Activated naive CD4-positive, alpha-beta T cell (primary cell): ENCODE measurements at places on chromosomes 7 and 10.

- no peak for DNase-seq
These were observed 16.4 kb upstream of the RUFY2 start for GRCh38 chr10:68423522-68423921.

DNA sequence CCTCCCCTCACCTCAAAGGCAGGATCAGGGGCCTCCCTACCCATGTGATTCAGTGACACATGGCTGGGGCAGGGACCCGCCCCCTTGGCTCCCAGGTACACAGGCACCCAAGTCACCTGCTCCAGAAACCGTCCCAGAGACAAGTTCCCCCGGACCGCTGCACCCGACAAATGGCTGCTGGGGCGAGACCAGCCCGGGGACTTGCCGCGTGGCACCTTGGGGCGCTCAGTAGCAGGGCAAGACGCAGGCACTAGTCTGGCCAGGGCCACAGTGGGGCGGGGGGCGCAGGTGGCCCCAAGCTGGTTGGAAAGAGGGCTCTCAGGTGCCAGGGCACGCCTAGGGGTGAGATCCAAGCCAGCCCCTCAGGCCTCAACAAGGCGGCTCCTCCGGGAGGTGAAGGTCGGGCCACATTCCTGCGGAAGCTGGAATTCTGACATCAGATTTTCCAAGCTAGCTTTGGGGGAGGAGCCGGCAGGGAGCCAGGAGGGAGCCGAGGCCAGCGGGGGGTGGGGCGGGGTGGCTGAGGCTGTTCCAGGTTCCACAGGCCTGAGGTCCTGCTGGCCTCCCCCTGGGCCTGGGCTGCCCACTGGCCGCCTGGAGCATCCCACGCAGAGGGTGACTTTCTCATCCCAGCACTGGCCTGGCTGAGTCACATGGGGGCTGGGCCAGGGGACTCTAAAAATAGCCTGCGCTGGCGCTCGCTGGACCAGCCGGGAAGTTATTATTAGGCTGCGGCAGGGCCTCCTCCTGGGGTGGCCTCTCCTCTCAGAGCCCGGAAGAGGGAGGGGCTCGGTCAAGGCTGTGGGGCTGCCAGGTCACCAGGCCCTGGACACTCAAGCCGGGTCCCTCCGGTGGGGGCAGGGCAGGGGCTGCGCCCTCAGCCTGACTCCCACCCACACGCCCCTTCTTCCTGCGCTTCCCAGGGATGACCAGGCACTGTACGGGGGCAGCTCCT is 20.5 kb upstream of the INPP5A start:
- no peak for DNase-seq

GRCh38 chr10:19580691-19581090 is 235.5 kb upstream of the PLXDC2 start:
- no peak for DNase-seq

GRCh38 chr7:477626-478220 is 41.9 kb downstream of the PDGFA start:
- DNase-seq: no peak

GRCh38 chr10:13873196-13873595 is 286.4 kb downstream of the PRPF18 start:
- DNase-seq: no peak

DNA sequence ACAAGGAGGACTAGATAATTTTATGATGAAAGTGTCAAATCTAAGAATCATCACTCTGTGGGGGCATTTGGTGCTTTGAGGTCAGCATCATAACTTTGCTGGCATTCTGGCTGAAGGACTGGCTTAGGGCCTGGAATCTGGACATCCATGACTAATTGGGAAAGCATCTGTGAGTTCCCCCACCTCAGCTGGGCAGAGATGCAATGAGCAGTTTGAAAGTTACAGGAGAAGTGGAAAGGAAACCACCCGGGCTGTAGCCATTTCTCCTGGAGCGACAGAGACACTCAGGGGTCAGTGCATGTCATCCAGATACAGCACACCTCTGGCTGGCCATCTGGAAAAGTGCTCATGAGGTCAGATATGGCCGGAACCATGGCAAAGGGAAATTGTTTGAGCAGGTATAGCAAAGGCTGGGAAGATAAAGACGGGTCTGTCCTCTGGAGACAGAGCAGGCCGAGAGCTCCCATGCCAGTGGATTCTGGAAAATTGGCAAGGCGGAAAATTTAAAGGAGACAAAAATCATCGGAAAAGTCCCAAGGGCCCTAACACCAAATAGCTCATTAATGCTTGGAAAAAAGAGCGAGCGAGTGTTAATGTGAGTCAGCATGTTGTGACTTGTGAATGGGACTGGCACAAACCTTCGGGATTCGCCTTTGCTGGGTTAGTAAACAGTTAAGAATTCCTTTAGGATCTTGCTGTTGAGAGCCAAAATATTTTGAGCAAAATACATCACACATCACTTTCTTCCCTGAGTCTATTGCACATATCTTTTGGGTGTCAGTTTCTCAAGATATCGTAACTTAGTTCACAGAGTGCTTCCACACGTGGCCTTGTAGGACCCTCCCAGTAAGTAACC is 188.4 kb upstream of the AGK start:
- no peak for DNase-seq

DNA sequence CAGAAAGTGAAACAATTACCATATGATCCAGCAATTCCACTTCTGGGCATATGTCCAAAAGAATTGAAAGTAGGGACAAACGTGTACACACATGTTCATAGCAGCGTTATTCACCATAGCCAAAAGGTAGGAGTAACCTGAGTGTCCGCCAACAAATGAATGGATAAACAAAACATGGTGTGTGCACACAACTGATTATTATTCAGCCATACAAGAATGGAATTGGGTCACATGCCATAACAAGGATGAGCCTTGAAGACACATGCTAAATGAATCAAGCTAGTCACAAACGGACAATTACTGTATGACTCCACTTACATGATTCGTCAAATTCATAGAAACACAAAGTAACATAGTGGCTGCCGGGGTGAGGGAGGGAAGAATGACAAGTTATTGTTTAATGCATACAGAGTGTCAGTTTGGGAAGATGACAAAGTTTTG is 4.1 kb upstream of the OIT3 start:
- DNase-seq: no peak

GRCh38 chr10:22934726-22935125 is 6.9 kb downstream of the ARMC3 start:
- DNase-seq: no peak

DNA sequence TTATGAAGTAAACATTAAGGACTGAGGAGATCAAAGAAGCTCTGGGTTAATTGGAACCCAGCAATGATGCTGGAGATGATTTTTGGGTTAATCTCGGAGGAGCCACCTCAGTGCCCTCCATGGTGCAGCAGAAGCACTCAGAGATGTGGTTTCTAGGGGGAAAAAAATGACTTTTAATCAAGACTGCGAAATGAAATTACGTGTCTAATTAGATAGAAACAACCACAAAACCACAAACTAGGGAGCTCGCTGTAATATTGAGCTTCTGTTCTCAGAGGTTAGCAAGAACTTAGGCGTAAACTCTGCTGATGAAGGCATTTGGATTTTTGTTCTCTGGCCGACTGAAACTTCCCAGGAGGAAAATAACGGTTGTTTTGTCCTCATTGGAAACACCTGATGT is 319.0 kb downstream of the GRID1 start:
- no peak for DNase-seq

- no peak for DNase-seq
These were observed 23.0 kb downstream of the TMEM176A start for GRCh38 chr7:150823484-150824126.

DNA sequence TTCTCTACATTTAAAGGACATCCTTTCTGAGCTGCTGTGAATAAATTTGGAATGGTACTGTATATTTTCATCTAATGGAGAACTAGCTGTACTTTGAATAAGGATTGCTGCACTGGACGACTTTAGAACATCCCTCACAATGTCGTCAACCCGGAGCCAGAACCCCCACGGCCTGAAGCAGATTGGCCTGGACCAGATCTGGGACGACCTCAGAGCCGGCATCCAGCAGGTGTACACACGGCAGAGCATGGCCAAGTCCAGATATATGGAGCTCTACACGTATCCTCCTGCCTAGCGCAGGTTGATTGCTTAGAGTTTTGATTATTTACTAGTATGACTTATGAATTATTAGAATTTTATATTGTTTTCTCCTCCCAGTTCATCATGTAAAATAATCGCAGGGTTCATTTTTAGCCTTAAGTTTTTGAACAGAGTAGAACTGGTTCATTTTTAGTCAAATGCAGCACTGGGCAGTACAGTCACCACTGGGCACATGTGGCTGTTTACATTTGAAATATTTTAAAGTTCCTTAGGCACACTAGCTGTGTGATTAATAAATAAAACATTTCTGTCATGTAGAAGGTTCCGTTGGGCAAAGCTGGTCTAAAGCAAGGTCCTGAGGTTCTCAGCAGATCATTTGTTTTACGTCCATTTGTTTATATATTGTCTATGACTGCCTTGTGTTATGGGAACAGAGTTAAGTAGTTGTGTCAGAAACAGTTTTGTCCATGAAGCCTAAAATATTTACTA is 31.5 kb downstream of the CUL1 start:
- DNase-seq: no peak

- no peak for DNase-seq
These were observed 56.5 kb downstream of the RNLS start for GRCh38 chr10:88526501-88527105.

DNA sequence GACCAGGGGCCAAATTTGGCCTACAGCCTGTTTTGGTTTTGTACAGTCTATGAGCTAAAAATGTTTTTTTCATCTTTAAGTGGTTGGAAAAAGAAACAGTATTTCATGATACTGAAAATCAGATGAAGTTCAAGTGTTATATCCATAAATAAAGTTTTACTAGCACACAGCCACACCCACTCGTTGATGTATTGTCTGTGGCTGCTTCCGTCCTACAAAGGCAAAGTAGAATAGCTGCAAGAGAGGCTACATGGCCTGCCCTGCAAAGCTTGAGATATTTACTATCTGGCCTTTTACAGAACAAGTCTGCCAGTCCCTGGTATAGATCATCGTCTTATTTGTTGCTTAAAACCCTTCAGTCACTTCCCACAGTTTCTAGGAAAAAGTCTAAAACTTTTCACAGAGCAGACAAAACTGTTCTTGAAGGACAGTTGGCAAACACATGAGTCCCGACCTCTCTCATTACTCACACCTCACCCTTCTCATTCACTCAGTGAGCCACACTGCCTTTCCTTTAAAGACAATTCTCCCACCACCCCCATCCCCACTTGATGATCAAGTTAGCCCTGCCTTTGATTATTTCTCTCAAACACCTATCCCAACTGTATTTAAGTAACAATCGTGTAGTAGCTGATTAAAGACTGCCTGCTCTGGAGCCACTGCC is 9.9 kb downstream of the RHEB start:
- no peak for DNase-seq

DNA sequence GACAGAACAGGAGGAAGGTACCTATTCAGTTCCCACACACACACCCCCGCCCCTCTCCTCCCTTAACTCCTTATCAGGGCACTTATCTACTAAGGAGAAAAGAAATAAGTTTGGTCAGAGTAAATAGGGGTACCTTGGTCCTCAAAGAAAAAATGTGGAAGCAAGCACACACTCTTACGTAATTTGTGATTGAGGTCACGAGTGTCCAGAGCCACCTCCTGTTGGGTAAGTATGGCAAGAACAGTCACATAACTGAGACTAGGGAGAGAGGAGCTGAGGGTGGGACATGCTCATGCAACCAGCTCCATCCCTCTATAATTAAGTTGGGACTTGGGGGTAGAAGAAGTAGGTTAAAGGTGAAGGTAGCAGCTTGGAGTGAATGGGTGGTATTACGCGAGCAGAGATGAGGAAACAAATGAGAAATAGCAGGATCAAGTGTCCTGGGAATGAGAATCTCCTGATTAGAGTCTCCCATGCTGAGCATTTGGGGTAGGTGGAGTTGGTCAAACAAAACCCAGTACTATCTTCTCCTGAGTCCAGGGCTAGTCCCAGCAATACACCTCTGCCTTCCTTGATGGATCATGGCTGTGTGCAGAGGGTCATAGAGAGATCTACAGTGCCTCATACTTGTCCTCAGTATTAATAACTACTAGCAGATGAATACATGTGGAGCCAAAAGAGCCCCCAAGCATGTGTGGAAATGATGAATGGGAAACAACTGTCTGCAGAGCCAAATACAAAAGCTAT is 77.1 kb downstream of the GSAP start:
- no peak for DNase-seq

DNA sequence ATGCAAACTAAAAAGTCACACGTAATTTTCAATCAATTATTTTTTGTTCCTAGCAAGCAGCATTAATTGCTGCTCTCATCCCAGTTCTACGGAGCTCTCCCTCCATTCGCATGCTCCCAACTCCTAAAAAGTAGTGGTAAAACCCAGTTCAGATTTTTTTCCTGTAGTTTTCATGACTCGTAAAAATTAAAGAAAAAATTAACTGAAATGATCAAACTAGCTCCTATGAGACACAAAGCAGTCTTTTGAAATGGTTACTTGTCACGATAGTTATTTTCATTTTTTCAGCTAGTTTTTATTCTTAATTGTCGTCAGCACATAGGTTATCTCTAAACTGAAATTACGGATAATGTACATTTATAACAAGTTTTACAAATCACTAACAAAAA is 1.8 kb downstream of the HNRNPA2B1 start:
- no peak for DNase-seq

GRCh38 chr7:120877701-120878100 is 19.8 kb upstream of the TSPAN12 start:
- no peak for DNase-seq

- no peak for DNase-seq
These were observed 26.4 kb downstream of the SLC16A9 start for GRCh38 chr10:59682986-59683937.

- DNase-seq: no peak
These were observed 102.2 kb downstream of the TCF7L2 start for GRCh38 chr10:113052076-113052830.

DNA sequence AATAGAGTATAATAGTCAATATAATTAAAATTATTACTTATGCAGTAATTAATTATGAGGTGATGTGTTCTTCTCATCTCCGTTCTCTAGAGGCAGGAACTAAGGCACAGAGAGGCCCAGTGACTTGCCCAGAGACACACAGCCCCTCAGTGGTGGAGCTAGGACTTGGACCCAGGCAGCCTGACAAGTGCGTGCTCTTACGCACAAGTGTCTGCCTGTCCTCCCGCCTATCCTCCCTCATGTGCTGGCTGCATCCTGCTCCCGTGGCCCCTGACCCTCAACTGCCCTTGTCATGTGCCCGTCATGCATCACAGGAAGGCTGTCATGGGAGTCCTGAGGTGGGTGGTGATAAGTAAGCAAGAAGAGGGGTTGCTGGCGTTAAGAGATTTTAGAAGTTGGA is 14.3 kb downstream of the IL2RA start:
- no peak for DNase-seq

DNA sequence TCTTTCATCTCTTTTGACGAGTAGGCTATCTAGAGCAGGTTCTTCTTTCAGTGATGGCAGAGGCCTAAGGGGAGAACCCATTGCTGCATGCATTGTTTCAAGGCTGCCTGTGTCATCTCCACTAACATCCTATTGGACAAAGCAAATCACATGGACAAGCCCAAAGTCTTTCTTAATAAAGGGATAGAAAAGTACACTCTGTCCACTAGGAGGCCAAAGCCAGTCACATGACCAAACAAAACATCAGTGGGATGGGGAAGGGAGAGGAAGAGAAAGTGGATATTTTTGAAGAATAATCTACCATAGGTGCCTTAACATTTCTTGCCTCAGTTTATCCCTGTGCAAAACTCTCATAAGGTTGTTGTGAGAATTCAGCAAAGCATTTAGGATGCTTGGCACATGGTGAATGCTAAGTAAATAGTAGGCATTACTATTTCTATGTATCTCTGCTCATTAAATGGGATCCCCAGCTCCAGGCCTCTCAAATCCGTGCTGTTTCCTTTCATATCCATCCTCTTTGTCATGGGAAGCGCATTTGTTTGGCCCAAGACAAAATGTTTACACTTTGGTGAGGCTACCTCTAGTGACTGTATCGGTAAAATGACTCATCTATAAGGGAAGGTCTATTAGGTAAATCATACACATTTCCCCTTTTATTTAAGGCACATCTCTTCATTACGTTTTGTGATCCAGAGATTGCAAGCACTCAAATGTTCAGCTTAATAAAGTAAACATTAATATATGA is 16.7 kb upstream of the CADPS2 start:
- no peak for DNase-seq
